Motor neuron (in vitro differentiated cells): ENCODE measurements at places on chromosomes 6 and 20. TPM values are rescaled to one million over a fixed set of nuclear protein-coding genes. Genes with fewer than 3 reads are reported as not detected.
A peak's percentile ranks its signal among the peaks of the same experiment; 100 is the strongest.

DNA sequence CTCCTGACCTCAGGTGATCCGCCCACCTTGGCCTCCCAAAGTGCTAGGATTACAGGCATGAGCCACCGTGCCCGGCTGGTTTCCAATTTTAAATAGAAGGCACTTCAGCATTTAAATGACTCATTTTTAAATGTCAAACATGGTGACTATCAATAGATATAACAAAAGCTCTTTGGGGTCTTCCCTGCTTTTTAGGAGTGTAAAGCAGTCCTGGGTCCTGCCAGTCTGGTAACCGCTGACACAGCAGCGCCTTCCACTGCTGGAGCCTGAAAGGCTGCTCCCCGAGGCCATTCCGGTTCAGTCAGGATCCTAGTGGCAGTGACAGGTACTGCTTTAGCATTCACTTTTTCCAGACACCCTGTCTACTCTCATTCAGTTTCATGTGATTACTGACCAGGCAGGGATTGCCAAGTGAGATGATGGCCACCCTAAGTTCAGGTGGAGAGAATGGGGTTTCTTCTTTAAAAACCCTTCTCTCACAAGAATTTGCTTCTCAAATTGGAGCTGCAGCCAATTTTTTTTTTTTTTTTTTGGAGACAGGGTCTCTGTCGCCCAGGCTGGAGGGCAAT lies 5.1 kb downstream of the DIDO1 start:
- ATAC-seq, result peak; percentile 77

- ATAC-seq, result no peak
These were observed 7.8 kb downstream of the E2F3 start for GRCh38 chr6:20409427-20409971.

DNA sequence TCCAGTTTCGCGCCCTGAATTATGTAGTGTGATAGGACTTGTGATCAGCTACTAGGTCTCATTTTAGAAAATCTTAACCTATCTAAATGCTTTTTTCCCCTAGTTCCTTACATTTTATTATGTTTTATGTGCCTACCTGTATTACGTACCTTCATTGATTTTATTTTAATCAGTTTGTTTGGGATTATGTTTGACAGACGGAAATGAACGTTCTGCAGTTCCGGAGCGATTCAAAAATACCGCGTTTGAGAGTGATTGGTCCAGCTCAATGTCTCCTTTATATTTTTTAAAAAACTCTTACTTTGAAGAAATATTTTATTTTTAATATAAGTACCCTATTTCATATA lies 114.3 kb upstream of the BTN3A2 start:
- ATAC-seq, result no peak

GRCh38 chr6:33481192-33481591 lies 26.8 kb downstream of the ZBTB9 start:
- ATAC-seq, result no peak

- ATAC-seq, result peak; percentile 60
These were observed 876 bp upstream of the TBPL1 start for GRCh38 chr6:133951881-133952814.

GRCh38 chr20:54083459-54083858 lies 13.1 kb upstream of the BCAS1 start:
- ATAC-seq, result no peak

Gene SLC29A1
- total RNA-seq, result 16.7 and 18.2 TPM in 2 replicates

DNA sequence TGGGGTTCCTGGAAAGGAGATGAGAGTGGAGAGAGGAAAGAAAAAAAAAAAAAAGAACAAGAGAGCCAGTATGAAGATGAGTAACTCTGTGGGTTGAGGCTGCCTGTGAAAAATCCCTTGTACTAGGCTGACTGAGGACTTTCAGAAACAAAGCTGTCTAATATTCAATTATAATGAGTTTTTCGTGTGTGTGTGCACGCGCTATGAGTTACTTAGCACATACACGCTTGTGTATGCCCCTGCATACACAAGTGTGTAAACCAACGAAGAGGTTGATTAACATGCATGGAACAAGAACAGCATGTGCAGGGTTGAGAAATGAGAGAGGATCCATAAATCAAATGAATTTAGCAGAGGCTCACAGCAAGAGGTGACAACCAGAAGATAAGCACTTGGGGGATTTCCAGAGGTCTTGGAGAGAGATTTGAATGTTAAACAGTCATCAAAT lies 4.8 kb upstream of the RBPJL start:
- no peak for ATAC-seq

DNA sequence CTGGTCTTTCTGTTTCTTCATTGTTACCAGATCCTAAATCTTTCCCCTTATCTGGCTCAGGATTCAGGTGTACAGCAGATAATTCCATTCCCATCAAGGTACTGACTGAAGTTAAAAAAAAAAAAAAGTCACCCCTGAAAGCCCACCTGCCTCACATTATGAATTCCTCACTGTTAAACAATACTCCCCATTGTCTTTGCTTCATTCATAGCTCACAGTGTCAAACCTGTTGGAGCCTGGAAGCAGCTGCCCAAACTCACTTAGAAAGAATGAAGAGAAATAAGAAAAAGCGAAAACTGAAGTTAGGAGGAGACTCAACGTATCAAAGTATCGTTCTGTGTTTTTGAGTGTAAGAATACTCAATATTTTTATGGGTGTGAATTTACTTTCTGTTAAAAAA lies 1.8 kb upstream of the DCBLD1 start:
- ATAC-seq, result no peak

GRCh38 chr6:74780831-74781230 lies 425.0 kb downstream of the COL12A1 start:
- no peak for ATAC-seq

Gene NHLRC1
- total RNA-seq, result 1.7 and 1.9 TPM in 2 replicates

DNA sequence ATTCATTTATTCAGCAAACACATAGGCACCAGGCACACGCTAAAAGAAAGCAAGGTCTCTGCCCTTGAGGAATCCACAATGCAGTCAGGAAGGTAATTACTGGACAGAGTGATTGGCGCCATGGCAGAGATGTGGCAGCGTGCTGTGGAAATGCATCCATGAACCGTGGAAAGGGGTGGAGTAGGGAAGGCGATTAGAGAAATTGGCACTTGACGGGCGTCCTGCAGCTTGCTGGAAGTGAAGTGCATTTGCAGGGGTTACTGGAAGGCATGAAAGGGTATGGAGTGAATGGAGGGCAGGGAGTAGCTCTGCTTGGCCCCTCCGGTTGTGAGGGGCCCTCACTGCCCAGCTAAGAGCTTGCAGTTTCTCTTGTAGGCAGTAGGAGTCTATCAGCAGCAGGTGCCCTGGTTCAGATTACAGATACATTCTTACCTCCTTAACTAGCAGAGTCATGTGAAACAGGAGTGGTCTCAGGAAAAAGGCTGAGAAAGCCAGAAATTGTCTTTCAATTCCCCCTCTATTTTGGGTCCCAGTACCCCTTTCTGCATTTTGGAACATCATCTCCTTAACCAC lies 122.5 kb upstream of the TIAM2 start:
- ATAC-seq, result no peak

DNA sequence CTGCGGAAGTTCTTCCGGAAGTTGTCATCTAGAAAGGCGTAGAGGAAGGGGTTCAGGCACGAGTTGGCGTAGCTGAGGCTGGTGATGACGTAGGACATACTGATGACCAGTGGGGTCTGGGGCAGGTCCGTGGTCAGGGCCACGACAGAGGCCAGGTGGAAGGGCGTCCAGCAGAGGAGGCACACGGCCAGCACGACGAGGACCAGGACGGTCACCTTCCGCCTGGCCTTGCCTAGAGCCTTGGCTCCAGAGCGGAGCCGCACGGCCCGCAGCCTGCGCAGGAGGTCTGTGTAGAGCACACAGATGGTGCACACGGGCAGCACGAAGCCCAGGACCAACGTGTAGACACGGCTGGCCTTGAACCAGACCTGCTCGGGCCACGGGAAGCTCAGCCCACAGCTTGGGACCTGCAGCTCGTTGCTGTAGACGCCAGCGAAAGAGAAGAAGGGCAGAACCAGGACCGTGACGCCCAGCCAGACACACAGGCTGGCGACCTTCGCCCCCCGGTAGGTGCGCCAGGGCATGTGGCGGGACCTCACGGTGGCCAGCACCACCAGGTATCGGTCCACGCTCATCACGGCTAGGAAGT lies 1.4 kb downstream of the NPBWR2 start:
- no peak for ATAC-seq

Gene IP6K3
- total RNA-seq, result 0.52 and 0.64 TPM in 2 replicates

DNA sequence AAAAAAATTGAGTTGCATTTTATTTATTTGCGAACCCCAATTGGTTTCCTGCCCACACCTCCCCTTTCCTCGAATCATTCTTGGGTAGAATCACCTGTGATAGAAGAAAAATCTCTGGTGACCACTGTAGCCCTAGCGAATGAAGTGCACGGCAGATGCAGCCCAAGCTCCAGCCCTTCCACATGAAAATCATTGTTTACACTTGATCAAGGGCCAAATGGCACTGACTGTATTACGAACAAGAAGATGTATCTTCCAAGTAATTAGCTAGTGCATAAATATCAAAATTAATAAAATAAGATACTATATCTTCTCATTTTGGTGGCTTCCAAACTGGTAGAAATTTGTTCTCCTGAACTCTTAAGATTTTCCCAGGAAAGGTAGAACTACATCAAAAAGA lies 93.4 kb upstream of the ARID1B start:
- no peak for ATAC-seq

DNA sequence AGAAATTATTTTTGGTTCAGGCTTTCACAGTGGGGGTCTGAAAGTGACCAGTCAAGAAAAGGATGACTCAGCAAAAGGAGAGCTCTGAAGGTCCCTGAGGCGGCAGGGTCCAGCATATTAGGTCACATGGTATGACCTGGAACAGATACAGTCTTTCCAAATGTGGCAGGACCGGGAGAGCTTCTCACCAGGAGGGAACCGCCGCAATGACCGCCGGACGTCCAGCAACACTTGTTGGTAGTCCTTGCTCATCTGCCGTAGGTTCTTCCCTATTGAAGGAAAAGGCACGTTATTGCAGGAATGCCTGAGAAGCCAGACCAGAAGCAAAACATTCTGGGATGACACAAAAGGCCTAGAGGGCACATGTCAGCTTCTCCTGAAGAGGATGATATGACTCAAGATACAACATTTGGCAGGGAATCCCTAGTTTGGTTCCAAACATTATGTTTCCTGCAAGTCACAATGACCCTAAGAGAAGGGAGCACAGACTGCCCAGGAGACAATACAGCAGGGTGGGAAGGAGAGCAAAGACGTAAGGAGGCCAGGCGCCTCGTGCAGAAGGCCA lies 17.4 kb downstream of the TBC1D20 start:
- peak; percentile 45 for ATAC-seq

GRCh38 chr6:150043501-150044412 lies 18.4 kb upstream of the RAET1L start:
- ATAC-seq, result no peak

Gene TBX18
- total RNA-seq, result 14.1 and 25.7 TPM in 2 replicates

DNA sequence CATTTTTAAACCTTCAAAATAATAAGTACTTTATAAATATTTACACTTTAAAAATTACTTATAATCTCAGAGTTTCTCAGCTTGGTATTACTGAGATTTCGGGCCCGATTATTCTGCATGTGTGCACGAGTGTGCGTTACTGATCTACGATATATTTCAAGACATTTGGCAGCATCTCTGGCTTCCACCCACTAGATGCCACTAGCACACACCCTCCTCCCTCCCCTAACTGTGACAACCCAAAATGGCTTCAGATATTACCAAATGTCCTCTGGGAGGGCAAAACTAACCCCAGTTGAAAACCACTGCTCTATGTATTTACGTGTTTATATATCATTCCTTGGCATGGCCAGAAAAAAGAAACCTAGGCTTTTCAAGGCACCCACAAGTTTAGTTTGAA lies 95.9 kb downstream of the FYN start:
- no peak for ATAC-seq

Gene RSPO4
- 0.08 and 0.18 TPM in 2 replicates for total RNA-seq

Gene SLC22A1
- total RNA-seq, result 0.16 TPM in 1 of 2 replicates, not detected in the other

DNA sequence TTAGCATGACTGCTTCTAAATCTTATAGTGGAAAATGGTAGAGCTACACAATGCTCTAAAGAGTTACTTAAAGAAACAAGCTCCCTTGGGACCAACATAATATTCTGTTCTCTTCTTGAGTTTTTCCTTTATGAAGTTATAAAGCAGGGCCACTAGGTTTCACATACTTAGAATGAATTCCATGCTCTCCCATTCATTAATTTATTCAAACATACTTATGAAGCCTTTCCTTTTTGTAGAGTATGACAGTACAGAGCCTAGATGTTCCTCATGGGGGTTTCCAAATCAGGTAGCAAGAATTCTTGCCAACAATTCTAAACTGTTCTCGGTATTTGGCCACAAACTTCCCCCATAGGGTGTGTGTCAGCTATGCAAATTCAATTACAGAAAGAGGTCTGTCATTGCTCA lies 20.6 kb upstream of the FABP7 start:
- no peak for ATAC-seq

Gene DLK2
- total RNA-seq, result 4.7 and 6.5 TPM in 2 replicates

Gene LTA
- total RNA-seq, result not detected in 2 replicates

- ATAC-seq, result peak; percentile 46
These were observed 79.5 kb upstream of the MYL9 start for GRCh38 chr20:36461600-36462439.

DNA sequence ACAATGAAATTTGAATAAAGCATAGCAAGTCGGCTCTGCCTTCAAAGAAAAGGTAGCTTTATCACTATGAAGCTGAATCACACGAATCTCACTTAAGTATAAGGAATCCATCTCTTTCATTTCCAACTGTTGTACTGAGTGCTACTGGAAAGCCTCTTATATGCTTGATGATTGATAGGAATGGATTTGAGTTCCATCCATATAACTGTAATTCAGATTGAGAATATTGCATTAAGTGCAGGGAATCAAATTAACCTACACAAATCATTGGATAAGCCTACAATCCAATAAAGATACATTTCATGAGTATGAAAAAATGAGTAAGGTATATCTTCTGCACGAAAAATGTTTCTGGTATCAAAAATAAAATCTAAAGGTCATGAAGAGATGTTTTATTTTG lies 444.8 kb upstream of the PLCB4 start:
- no peak for ATAC-seq

Gene FAM162B
- 12.7 and 13.1 TPM in 2 replicates for total RNA-seq

Gene BNIP5
- 0.05 and 0.25 TPM in 2 replicates for total RNA-seq

Gene CPXM1
- total RNA-seq, result 4.5 and 15.3 TPM in 2 replicates

- ATAC-seq, result no peak
These were observed 219.0 kb downstream of the CDC5L start for GRCh38 chr6:44606504-44606903.

DNA sequence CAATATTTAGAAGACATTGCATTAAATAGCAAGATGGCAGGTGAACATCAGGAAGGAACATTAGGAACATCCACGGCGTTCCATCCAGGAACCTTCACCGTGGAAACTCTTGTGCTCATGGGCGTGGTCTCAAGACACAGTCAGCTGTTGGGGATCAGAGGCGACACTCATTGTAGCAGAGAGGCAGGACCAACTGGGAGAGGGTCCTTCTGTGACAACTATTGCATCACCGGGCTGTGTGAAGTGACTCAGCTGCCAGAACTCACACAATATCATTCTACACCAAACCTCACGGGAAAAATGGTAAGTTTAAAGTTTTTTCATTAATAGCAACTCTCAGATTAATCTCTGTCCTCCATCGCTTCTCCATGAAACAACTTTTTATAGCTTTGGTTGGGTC lies 334.8 kb upstream of the SULF2 start:
- ATAC-seq, result no peak

Gene BANF2
- total RNA-seq, result not detected in 2 replicates

Gene VAPB
- 11.2 and 16.9 TPM in 2 replicates for total RNA-seq

Gene KIFC1
- total RNA-seq, result 19.7 and 22.2 TPM in 2 replicates
